ENCODE measurements at places on chromosomes 3 and 15.
A peak's percentile ranks its signal among the peaks of the same experiment; 100 is the strongest.

DNA sequence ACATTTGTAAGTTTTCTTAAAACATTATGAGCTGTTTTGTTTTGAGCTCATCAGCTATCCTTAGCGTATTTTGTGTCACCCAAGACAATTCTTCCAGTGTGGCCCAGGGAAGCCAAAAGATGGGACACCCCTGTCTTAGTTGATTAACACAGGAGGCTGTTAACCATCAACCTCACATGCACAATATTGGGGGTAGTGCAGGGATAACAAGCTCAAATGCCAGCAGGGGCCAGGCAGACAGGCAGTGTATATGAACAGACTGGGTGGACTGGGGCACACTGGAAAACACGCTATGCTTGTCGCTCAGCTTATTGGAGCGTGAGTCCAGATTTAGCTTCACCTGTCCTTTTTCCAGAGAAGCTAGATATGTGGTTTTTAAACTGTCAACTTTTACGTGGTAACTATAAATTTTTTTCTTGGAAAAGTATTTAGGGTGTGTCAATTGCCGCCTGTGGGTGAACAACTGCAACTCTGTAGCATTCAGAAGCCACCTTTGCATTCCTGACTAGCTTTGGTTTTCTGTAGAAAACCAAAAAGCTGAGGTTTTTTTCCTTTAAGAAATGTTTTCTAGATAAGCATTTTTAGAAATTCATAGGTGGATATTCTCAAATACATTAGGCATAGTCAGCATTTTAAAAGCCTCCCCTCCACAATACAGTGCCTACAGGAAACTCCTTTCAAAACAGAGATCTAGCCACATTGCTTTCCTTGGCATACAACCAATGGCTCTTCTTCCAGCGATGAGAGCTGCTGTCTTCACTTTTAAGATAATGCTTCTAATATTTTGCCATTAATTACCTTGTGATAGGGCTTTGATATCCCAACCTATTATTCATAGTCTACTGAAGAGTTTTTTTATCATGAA, 14.6 kb downstream of the PSMD6 start:
- DNase-seq = no peak

DNA sequence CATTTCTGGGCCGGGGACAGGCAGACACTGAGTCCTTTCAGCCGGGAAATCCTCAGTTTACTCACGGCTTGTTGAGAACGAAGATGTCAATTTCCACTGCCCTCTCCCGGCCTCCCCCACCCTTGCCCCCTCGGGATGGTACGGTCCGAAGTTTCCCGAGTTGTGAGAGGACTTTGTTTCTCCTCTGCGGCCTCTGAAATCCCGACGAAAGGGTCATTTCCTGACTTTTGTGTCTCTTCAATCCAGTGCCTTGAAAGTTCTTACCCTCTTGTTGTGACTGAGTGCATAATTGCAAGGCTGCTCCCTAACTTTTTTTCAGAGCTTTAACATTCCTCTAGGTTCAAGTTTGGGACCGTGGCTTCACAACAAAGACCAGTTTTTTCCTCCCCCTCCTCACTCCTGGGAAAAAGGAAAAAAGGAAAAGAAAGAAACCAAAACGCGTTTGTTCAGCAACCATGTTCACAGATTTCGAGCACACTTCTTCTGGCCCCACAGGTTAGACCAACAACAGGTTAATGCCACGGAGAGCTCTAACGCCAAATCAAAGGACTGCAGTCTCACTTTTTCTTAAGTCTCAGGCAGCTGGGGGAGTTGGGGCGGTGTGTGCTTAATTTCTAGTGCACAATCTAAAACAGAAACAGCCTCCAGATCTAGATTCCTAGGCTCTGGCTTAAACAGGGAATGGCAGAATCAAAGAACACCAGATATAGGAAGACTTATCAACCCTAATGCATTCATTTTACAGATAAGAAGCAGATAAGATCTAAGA, 138.9 kb downstream of the TMCO5A start:
- no peak for DNase-seq

- peak; percentile 75 for DNase-seq
These were observed 14.3 kb downstream of the KAT2B start for GRCh38 chr3:20054549-20054987.

- DNase-seq = no peak
These were observed 101.5 kb upstream of the CBLB start for GRCh38 chr3:105970283-105970682.

- no peak for DNase-seq
These were observed 65.5 kb downstream of the SMAD3 start for GRCh38 chr15:67130673-67131601.

GRCh38 chr3:122843604-122844003, 48.7 kb downstream of the SLC49A4 start:
- no peak for DNase-seq

DNA sequence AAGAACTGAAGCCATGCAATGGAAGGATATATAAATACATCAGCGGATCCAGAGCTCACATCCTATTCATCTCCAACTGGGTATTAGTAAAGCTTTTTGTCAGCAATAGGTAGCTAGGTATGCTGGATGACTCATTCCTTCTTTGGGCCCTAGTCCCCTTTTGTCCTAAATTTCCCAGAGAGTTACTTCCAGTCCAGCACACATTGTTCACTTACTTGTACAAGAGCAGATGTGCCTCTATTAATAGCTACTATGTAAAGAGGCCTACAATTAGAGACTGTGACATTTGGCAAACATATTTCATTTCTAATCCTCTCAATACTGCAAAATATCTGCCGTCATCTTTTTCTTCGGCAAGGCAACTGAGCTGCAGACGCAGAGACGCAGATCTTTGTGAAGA, 1.7 kb upstream of the SLC4A7 start:
- DNase-seq = no peak

DNA sequence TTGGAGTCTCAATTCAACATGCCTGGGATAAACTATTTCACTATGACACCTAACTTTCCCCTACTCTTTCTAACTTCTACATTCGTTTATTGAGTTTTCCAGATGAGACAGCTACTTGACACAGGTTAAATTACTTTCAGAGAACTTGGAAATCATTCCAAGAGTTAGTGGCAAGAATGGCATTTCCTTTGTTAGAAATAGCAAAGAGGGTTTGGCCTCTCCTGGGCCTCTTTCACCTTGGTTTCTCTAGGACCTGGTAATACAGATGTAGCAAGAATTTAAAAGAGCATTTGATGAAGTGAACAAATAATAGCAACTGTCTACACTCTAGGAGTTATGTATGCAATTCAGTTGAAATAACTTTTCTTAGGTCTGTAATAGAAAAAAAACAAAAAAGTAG, 748.9 kb downstream of the MECOM start:
- no peak for DNase-seq

DNA sequence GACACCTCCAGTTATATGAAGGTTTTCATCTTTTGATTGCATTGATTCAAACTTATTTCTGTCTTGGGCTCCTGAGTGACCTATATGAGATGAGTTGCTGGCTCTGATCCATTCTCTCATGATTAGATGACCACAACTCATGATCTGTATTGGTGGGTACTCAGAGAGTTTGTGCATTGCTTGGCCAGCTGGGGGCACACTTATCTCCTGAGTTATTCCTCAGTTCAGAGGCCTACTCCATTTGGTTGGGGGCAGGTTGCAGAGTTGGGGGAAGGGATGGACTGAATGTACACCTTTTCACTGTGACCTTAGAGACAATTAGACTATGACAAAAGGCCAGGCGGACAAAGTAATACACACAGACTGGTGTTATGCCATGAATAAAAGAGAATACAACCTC, 166.2 kb upstream of the SEMA6D start:
- no peak for DNase-seq

DNA sequence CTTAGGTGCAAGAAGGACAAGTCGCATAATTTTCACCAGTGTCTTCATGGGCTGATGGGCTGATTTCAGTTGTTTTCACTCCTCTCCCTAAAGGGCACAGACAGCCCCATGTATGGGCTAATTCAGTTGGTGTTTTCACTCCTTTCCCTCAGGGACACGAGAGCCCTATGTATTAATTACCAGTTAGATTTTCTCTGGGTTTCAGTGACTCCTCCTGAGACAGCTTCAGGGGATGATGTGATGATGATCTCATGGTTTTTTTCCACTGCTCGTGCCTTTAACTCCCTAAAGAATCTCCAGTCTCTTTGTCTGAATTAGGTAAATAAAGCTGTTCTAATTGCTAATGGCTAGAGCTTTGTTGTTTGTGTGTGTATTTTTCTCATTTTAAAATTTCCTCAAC, 9.9 kb downstream of the RAMAC start:
- DNase-seq = no peak

DNA sequence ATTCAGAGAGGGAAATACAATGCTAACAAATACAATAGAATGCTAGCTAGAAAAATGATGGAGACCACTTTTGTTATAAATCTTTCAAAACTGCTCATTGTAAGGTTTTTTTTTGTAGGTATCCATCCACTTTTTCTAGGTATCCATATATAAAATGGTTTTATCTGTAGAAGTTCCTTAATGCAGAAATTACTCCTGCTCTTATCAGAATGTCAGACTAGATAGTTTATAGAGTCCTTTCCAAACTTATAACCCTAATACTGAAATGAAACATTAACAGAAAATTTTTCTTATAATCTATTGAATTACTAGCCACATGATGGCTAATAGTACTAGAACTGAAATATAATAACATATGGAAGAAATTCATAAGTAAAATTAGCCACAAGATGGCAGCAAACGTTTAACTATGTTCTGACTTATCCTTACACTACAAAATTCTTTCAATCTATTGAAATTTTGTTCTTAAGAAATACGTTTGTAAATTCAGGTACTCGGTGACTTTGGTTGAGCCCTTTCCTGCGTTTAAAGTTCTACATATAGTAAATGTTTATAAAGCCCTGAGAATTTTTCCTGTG, 58.5 kb downstream of the ECT2 start:
- DNase-seq = peak; percentile 19

DNA sequence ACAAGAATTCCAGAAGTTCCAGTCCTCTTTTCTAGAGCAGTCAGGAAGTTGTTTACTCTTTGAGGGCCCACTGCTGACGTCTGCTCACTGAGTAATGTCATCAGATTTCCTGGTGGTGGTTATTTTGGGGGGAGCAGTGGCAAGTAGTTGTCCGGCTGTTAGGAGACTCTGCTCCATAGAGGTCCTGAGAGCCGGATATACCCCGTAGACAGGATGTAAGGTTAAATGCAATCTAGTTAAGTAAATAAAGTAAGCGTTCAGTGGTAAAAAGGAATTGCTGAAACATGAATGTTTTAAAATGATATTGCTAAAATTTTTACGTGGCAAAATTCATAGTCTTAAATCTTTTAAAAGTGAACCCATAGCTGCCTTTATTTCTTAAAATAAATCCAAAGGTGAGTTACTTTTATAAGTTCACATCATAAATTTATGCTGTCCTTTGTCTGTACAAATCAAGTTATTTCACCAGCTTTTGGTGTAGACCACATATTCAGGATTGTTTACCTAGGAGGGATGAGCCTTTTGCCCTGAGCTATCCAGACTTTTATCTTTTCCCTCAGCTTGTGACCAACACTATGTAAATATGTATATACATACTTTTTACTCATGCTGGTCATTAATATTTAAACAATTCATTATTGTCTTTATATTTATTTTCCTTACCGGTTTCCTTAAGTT, 65.8 kb downstream of the PDE8A start:
- DNase-seq = no peak

DNA sequence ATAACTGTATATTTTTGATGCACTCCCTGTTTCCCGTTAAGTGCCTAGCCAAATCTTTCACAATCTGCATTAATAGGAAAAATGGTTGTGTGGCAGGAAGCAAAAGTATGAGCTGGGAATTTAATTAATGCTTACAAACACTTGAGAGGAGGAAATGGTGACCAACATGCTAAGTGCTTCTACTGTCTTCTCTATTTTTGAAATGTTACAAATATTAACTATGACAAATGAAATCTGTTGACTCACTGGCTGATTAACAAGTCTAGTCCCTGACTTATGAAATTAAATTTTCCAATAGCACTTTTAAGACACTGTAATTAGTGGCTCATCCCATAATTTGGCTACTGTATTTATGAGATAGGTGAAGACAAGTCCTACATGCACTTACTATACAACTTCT, 446.9 kb upstream of the DPPA4 start:
- DNase-seq = no peak

GRCh38 chr3:61449327-61450040, 111.9 kb upstream of the PTPRG start:
- DNase-seq = no peak

DNA sequence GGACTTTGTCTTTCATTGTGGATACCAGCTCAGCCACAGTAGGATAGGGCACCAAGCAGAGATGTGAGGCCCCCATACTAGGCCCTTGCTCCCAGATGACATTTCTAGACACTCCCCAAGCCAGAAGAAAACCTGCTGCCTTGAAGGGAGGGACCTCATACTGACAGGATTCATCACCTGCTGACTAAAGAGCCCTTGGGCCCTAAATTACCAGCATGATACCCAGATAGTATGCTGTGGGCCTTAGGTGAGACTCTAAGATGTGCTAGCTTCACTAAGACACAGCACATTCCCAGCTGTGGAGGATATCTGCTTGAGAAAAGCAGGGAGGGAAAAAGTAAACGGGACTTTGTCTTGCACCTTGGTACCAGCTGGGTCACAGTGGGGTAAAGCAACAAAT, 324.0 kb downstream of the TBL1XR1 start:
- no peak for DNase-seq

DNA sequence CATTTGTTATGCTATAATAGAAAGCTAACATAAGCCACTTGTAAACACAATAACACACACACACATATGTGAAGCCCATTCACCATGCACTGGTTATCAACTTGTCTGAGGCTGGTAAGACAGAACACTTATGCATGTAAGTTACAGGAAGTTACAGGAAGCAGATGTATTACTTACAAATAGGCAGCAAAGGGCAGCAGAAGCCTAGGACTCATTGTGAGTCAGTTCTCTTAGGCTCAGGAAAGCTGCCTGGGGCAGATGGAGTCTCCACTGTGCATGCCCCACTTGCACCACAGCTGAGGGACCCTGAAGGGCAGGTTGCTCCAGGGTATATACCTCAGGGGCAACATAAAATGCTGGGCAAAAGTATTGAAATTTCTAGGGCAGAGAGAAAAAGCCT, 748.8 kb upstream of the CCDC54 start:
- DNase-seq = peak; percentile 23

DNA sequence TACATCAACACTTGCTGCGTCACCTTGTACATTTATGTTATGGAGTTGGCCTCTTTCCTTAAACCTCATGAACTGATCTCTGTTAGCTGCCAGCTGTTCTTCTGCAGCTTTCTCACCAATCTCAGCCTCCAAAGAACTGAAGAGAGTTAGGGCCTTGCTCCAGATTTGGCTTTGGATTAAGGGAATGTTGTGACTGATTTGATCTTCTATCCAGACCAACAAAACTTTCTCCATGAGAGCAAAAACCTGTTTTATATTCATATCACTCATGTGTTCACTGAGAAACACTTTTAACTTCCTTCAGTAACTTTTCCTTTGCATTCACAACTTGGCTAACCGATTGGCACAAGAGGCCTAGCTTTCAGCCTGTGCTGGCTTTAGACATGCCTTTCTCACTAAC, 1156.0 kb upstream of the CADM2 start:
- DNase-seq = no peak
